ENCODE measurements at places on chromosomes 1 and 21.
A peak's percentile ranks its signal among the peaks of the same experiment; 100 is the strongest.

- no peak for DNase-seq
These were observed 26.4 kb downstream of the UTP25 start for GRCh38 chr1:209854196-209854595.

DNA sequence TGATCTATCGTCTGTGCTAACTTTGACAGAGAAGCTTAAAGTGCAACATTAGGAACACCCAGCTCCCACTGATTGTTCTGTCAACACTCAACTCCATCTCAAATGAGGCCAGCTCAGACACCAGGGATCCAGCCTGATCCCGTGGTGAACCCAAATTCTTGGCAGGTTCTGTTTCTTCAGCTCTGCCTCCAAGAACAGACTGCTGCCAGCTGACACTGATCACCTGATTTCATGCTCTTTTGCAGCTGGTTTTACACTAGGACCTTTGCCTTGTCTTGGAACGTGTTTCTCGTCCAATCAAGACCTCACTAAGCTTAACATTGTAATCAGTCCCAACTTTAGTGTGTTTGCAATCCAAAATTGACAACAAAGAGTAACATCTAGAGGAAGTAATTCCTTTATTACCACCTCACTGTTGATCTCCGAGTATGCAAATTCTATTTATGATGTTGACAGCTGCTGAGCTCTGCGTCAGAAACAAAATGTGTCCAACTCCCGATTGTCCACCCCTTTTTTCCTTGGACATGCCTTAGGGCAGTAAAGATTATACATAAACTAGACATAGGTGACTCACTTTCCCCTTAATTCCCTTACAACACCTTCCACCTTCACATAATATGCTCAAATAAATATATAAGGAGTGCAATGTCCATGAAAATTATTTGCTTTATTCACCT, 1.6 kb upstream of the HYI start:
- DNase-seq, result no peak

DNA sequence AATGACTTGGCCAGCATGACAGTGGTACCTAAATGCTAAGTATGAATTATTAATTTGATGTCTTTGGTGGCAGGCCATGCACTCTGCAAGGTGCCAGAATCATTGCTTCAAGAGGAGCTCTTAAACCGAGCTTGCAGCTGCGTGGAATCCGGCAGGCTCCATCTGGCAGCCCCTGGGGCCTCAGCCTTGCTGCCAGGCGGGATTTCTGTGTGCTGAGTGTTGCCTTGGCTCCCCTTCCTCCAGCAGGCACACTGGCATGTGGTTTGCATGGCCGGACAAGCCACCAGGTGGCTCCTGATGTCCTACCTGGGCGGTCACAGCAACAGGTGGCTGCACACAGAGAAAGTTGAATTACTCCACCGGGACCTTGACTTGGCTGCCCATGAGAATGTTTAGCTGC, 155.4 kb downstream of the URB2 start:
- no peak for DNase-seq

DNA sequence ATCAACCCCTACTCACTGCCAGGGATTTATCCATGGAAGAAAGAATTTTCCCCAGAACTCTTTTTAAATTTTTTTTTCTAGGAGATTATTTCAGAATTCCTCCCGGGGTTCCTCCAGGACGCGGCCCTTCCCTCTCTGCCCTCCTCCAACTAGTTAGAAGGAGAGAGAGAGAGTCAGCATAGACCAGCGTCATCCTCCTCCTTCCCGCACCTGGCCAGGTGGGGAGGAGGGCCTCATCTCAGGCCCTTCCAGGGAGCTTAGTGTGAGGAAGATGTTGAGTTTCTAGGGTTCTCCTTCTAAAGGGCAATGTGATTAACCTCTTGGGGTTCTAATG, 63.6 kb downstream of the CDK18 start:
- DNase-seq, result peak; percentile 28

- DNase-seq, result no peak
These were observed 12.7 kb downstream of the AKIRIN1 start for GRCh38 chr1:39003794-39004193.

- no peak for DNase-seq
These were observed 89.8 kb downstream of the MAN1C1 start for GRCh38 chr1:25706146-25707089.
